ENCODE measurements at places on chromosomes 16 and 17. TPM values are rescaled to one million over a fixed set of nuclear protein-coding genes. Genes with fewer than 3 reads are reported as not detected.

GRCh38 chr17:55784666-55785065, 33.8 kb downstream of the PCTP start:
- no peak for DNase-seq
- no peak overlapping the region for H3K27ac ChIP-seq
- no peak overlapping the region for H3K4me3 ChIP-seq

The CD300LB gene
- not detected for total RNA-seq

The PYDC1 gene
- not detected for total RNA-seq

The TPPP3 gene
- 3.1 TPM for total RNA-seq

DNA sequence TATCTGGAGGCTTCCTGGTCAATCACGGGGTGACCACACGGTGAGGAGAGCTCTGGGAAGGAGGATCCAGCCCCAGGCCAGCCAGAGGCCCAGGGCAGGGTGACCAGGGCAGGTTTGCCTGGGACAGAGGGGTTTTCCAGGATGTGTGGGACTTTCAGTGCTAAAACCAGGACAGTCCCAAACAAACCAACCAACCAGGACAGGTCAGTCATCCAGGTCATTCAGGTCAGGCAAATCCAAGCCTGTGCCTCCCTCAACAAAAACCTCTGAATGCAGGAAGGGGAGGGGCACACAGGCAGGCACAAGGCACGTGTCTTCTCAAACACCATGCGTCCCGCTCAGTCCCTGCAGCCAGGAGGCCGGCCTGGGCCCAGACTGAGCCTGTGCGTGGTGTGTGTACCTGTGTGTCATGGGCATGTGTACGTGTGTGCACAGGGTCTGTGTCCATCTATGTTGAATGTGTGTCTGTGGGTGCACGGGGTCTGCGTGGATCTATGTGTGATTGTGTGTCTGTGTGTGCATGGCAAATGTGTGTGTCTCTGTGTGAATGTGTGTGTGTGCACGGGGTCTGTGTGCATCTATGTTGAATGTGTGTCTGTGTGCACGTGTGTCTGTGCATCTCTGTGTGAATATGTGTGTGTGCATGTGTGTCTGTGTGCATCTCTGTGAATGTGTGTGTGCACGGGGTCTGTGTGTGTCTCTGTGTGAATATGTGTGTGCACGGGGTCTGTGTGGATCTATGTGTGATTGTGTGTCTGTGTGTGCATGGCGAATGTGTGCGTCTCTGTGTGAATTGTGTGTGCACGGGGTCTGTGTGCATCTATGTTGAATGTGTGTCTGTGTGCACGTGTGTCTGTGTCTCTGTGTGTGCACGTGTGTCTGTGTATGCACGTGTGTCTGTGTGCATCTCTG, 78.9 kb downstream of the RTN4RL1 start:
- no peaks in the 10 kb centered on the region for H3K36me3 ChIP-seq
- DNase-seq, result no peak
- no peaks in the 10 kb centered on the region for H3K27me3 ChIP-seq
- no peaks in the 10 kb centered on the region for H3K4me1 ChIP-seq
- no peak overlapping the region for H3K4me3 ChIP-seq

DNA sequence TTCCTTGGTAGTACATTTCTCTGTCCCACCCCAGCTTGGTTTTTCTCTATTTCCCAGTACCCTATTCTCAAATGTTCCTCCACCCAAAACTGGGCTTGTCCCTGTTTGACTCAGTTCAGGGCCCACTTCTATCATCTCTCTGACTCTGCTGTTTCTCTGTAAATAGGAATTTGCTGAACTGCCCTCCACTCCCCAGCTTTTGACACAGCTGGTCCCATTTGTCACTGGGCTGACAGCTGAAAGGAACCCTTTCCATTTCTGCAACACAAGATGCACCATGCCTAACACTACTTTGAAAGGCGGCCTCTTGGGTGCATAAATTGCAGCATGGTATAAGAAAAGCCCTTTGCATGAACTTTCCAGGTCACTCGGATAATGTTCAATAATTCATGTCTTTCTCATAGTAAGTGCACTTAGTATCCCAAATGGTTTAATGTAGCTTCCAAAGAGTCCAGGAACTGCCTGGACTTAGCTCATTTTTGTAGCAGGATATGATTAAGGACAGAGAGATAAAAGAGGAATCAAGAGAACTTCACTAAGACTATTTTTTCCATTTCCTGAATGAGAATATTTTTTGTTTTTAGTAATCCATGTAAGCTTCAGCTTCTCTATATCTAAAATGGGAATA, 256.7 kb downstream of the CDH11 start:
- H3K27ac ChIP-seq, result no peak overlapping the region
- H3K27me3 ChIP-seq, result peaks cover 4% of the 10 kb centered on the region
- no peak overlapping the region for H3K4me3 ChIP-seq
- DNase-seq, result no peak
- H3K36me3 ChIP-seq, result no peaks in the 10 kb centered on the region

DNA sequence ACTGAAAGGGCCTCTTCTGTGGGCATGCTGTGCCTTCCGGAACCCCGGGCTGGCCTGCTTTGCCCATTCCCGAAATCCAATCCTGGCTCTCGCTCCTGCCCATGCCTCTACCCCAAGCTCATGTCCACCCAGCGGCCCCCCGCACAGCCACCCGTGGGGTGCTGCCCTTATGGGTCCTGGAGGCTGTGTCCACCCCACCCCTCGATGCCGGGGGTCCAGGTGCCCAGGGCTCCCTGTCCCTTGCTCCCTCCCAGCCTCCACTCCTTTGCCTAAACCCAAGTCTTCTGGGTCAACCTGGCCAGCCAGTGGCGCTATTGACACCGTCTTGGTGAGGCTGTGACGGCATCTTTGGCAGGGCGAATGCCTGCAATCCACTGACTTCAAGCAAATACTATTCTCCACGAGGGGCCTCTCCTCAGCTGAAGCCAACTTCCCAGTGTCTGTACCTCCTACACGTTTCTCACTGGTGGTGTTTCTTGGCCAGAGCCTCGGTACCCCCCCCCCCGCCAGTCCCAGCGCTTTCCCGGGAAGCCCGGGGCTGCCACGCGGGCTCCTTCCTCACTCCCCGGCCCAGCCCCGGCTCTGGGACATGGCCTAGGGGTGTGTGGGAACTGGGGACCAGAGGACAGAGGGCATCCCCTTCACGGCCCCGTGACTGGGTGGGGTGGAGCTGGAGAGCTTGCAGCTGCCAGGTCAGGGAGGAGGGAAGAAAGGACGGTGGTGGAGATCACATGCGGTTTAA, 12.2 kb upstream of the DUS1L start:
- no peak overlapping the region for H3K27ac ChIP-seq
- H3K4me3 ChIP-seq, result no peak overlapping the region
- no peaks in the 10 kb centered on the region for H3K27me3 ChIP-seq
- H3K4me1 ChIP-seq, result no peaks in the 10 kb centered on the region

- no peaks in the 10 kb centered on the region for H3K36me3 ChIP-seq
- H3K4me1 ChIP-seq, result peaks cover 64% of the 10 kb centered on the region
Measured at GRCh38 chr16:66275775-66276428, 90.6 kb upstream of the CDH5 start.

DNA sequence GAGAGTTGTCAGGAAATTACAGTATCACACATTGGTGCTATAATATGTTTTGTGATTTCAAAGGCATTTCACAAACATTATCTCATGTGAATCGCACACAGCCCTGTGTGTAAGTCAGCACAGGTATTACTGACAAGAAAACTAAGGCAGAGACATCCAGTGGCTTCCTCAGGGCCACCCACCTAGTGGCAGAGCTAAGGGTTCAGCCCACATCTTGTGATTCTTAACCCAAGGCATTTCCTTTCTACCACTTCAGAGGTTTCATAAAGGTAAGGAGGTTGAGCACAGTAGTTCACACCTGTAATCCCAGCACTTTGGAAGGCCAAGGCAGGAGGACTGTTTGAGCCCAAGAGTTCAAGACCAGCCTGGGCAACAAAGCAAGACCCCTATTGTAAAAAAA, 58.2 kb downstream of the STX8 start:
- H3K4me3 ChIP-seq, result no peak overlapping the region
- no peaks in the 10 kb centered on the region for H3K4me1 ChIP-seq
- H3K36me3 ChIP-seq, result no peaks in the 10 kb centered on the region
- H3K27me3 ChIP-seq, result no peaks in the 10 kb centered on the region
- no peak for DNase-seq
- no peak overlapping the region for H3K27ac ChIP-seq

The KRT33A gene
- total RNA-seq, result not detected

The KIF2B gene
- not detected for total RNA-seq

The BIRC5 gene
- 91.0 TPM for total RNA-seq

GRCh38 chr17:72408641-72409040, 287.8 kb downstream of the SOX9 start:
- H3K27me3 ChIP-seq, result no peaks in the 10 kb centered on the region
- H3K4me3 ChIP-seq, result no peak overlapping the region
- peak overlapping the region; percentile 99 for H3K27ac ChIP-seq
- DNase-seq, result peak; percentile 39
- H3K4me1 ChIP-seq, result peaks cover 77% of the 10 kb centered on the region

The KRT27 gene
- total RNA-seq, result not detected

The AANAT gene
- total RNA-seq, result 0.65 TPM

- H3K36me3 ChIP-seq, result peaks cover 11% of the 10 kb centered on the region
- H3K4me3 ChIP-seq, result no peak overlapping the region
- no peak overlapping the region for H3K27ac ChIP-seq
- H3K4me1 ChIP-seq, result no peaks in the 10 kb centered on the region
Measured at GRCh38 chr16:47503936-47504335, 42.8 kb downstream of the PHKB start.

- H3K36me3 ChIP-seq, result peaks cover 4% of the 10 kb centered on the region
- peak within 1 kb of the TSS; percentile 77 for H3K4me3 ChIP-seq
Measured at GRCh38 chr17:42458497-42459255, at the start of gene ATP6V0A1. Gene ATP6V0A1, plus strand, starts transcription at chr17:42458878. Its CDS starts 2,017 bp downstream, at chr17:42460895.

The CCL16 gene
- not detected for total RNA-seq

- H3K27ac ChIP-seq, result no peak overlapping the region
- no peak for DNase-seq
- H3K36me3 ChIP-seq, result no peaks in the 10 kb centered on the region
- H3K4me1 ChIP-seq, result no peaks in the 10 kb centered on the region
- H3K4me3 ChIP-seq, result no peak overlapping the region
Measured at GRCh38 chr17:31390748-31391495, 553 bp upstream of the RAB11FIP4 start.

- H3K4me3 ChIP-seq, result no peak overlapping the region
- peaks cover 17% of the 10 kb centered on the region for H3K36me3 ChIP-seq
- no peak for DNase-seq
- H3K27me3 ChIP-seq, result no peaks in the 10 kb centered on the region
- H3K4me1 ChIP-seq, result peaks cover 34% of the 10 kb centered on the region
Measured at GRCh38 chr16:19123535-19124178, 9.9 kb downstream of the ITPRIPL2 start.

DNA sequence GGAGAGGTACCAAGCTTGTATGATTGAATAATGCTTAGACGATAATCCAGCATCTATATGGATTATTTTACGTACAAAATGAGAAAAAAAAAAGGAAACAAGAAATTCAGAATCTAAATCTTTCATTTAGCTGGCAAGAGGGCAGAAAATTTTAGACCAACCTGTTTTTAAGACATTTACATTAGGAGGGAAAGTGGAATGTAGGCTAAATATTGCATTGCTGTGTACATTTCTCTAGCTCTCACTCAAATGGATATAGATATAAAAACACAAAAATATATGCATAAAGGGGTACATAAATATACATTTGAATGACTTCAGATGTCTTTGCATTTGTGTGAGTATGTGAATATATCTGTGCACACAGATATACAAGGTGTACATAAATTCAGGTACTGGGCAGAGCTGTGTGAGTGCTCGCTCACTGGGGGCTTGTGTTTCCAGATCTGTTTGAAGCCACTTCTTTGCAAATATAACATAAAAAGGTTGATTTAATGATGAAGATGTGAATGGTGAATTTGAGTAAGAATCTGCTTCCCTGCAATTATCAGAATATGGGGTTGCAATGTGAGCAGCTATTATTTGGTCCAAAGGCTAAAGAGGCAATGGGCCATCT, 14.2 kb upstream of the ZFHX3 start:
- DNase-seq, result no peak
- H3K27ac ChIP-seq, result no peak overlapping the region
- no peak overlapping the region for H3K4me3 ChIP-seq
- H3K4me1 ChIP-seq, result peaks cover 14% of the 10 kb centered on the region

DNA sequence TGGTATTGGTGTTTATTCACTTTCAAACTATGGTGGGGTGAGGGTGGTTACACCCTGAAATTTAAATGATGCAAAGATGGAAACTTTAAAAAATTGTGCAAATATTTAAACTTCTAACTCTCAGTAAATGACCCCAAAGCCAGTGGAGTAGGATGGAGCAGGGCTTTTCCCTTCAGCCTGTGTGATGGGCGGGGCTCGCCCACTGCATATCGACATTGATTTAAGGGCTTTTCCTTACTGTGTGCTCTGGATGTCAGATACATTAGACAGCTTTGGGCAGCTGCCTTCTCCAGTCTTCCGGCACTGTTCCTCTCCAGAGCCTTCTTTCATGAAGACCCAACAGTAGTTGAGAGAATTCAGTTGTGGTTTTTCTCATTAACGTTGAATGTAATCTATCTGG, 99.9 kb downstream of the SPECC1 start:
- no peaks in the 10 kb centered on the region for H3K27me3 ChIP-seq
- no peaks in the 10 kb centered on the region for H3K36me3 ChIP-seq
- no peak overlapping the region for H3K27ac ChIP-seq

- no peak overlapping the region for H3K27ac ChIP-seq
- H3K4me3 ChIP-seq, result no peak overlapping the region
- H3K27me3 ChIP-seq, result peaks cover 3% of the 10 kb centered on the region
- H3K36me3 ChIP-seq, result no peaks in the 10 kb centered on the region
- H3K4me1 ChIP-seq, result no peaks in the 10 kb centered on the region
- DNase-seq, result no peak
Measured at GRCh38 chr16:75792771-75793492, 66.6 kb upstream of the CPHXL start.

DNA sequence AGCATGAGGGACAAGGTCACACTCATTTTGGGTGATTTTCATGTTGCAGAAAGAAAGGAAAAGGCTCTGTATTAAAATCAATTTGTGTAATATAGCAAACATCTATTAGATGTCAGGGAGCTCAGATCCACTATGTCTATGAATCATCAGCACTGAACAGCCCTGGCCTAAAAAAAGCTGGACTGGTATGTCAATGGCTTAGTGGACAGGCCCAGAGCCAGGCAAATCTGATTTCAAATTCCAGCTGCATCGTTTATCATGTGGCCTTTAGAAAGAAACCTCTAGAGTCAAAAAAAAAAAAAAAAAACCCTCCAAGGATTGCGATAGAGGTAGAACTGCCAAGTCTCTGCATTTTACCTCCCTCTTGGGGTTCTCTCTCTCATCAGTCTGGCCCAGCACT, 5.4 kb downstream of the GAS7 start:
- H3K36me3 ChIP-seq, result no peaks in the 10 kb centered on the region
- no peak overlapping the region for H3K4me3 ChIP-seq
- 0 out of 2 replicates have a peak, but pooled peaks cover 7% of the 10 kb centered on the region for H3K27me3 ChIP-seq

- peak overlapping the region; percentile 99 for H3K27ac ChIP-seq
- peaks cover 6% of the 10 kb centered on the region for H3K36me3 ChIP-seq
- H3K4me3 ChIP-seq, result peak overlapping the region; percentile 46
- H3K27me3 ChIP-seq, result no peaks in the 10 kb centered on the region
Measured at GRCh38 chr17:73290399-73291259, 21.2 kb downstream of the CDC42EP4 start.

Data from PC-9 (cell line).